ENCODE measurements at places on chromosomes 16 and 17.

DNA sequence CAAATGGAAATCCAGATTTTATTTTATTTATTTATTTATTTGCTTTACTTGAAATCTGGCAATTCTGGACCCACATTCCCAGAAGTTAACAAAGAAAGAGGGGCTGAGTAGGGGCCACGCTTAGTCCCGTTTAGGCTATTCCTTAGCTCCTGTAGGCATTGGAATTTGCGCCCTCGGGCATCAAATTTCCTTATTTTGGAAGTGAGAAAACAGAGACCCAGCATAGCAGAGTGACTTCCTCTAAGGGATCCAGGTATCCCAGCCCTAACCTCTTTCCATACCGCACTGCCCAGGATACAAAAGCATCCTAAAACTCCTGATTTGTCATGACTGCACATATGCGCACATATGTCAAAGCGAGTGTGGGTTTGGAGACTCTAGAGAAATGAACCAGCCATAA is 19.0 kb upstream of the SMG1 start:
- DNase-seq = no peak

- no peak for DNase-seq
Observed at GRCh38 chr17:32479074-32479617, 7.6 kb upstream of the CDK5R1 start.

GRCh38 chr17:2701996-2702741 is 9.4 kb downstream of the CLUH start:
- no peak for DNase-seq

GRCh38 chr17:80873307-80873951 is 118.2 kb upstream of the CHMP6 start:
- DNase-seq = no peak

DNA sequence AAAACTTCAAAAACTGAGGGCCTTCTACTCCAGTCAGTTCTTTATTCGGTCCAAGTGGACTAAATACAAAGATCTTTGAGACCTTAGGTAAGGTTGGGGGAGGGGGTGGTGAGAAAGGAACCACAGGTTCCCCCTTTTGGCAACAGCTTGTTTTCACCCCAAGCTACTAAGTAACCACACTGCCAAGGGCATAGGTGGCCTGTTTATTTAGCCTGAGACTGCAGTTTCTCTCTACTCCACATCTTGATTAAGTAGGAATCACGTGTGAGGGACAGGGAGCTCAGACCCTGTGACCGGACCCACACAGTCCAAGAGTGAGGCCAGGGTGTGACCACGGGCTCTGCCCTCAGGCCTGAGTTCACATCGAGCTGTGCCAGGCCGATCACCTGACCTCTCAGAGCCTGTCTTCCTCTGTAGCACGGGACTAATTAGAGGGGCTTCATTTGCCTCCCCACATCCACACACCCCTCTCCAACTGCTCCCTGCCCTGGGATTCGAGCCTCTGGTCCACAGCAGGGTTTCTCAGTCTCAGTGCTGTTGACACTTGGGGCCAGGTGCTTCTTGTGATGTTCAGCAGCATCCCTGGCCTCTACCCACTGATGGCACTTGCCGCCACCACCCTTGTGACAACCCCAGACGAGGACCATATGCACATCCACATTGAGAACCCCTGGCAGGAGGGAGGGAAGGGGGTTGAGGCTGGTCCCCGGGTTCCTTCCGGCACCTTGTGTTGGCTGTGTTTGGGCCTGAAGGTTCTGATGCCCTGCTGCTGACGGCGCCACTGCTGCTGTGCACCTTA is 17.8 kb downstream of the ST6GALNAC2 start:
- DNase-seq = no peak

- DNase-seq = no peak
Observed at GRCh38 chr16:31407406-31407805, 14.3 kb downstream of the ITGAD start.

DNA sequence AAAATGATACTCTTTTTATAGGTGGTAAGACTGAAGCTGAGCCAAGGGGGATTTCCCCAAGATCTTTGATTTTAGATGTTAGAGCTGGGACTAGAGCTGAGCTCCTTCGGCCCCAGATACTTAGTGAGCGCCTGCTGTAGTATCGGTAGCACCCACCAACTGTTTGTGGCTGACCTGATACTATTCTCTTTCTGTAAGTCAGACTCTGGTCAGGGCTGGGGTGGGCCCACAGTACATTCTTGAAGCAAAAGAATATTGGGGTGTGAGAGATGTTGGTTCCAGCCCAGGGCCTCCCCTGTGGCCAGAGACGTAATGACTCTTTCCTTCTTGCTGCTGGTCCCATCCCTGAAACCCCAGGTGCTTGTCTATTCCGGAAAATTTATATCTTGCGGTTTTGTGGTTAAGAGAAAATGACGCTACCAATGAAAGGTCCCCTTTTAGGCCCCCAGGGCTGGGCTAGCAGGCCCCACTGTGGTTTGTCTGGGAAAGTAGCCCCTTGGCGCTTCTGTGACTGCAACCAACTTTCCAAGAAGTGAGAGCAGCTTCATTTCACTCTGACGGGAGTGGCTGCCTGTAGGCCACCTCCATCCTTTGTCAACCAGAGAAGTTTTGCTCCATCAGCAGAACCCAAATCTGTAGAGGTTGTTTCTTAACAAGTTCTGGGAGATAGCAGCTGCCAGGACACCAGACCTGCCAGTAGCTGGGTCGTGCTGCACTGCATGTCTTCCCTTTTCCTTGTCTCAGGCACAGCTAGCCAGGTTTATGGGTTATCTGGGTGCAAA is 86.4 kb upstream of the LGALS9 start:
- DNase-seq = no peak

DNA sequence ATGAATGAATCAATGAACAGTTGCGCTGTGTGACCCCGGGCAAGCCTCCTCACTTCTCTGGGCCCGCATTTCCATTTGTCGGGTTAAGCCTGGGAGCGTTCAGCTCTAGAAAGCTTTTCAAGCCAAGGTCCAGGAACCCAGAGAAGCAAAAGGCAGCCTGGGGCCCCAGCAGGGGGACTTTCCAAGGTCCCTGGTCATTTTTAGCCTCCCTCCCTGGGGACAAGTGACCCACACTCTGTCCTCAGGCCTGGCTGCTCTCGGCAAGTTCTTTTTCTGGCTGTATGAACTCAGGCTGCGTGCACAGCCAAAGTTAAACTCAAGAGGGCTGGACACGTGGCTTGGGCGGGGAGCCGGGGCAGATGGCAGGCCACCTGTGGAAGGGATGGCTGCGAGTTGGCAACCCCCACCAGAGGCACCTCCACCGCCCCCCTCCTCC is 41.4 kb upstream of the CIBAR2 start:
- DNase-seq = no peak

- no peak for DNase-seq
Observed at GRCh38 chr16:471353-472198, 46.1 kb downstream of the RAB11FIP3 start.

DNA sequence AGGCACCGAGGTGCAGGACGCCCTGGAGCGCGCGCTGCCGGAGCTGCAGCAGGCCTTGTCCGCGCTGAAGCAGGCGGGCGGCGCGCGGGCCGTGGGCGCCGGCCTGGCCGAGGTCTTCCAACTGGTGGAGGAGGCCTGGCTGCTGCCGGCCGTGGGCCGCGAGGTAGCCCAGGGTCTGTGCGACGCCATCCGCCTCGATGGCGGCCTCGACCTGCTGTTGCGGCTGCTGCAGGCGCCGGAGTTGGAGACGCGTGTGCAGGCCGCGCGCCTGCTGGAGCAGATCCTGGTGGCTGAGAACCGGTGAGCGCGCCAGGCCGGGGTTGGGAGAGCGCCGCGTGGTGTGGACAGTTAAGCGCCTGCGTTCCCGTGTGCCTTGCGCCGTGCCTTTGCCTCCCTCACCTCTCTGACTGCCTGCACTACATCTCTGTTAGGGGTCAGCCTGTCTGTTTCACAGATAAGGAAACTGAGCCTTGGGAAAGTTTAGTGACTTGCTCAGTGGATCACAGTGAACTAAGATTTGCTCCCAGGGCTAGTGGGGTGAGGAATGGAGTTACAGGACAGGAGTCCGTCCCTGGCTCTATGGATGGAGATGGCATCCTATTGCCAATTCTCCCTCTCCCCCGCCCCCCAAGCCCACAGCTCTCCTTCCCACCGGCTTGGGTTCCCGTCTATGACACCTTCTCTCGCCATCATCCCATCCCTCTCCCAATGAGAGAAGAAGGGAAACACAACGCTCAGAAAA is 880 bp downstream of the SARM1 start:
- no peak for DNase-seq

DNA sequence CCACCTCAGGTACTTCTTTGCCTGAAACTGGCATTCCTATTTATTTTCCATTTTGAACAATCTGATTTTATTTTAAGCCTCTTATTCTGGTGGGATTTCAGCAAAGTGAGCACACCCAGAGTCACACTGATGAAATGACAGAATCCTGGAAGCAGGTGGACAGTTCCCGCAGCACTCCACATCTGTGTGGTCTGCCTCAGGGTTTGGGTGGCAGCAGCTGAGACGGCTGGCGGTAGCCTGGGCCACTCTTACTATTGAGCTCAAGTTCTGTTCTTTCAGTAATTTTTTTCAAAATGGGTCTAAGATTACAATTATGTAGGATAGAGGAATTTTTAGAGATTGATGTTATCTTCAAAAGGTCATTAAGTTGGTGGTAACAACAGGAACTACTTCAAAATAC is 32.5 kb upstream of the ENDOV start:
- no peak for DNase-seq
